ENCODE measurements at places on chromosomes 7 and 10. TPM values are rescaled to one million over a fixed set of nuclear protein-coding genes. Genes with fewer than 3 reads are reported as not detected.

Gene GBX1
- not detected for total RNA-seq

- DNase-seq = no peak
Observed at GRCh38 chr10:90318659-90319058, 539.2 kb downstream of the HTR7 start.

DNA sequence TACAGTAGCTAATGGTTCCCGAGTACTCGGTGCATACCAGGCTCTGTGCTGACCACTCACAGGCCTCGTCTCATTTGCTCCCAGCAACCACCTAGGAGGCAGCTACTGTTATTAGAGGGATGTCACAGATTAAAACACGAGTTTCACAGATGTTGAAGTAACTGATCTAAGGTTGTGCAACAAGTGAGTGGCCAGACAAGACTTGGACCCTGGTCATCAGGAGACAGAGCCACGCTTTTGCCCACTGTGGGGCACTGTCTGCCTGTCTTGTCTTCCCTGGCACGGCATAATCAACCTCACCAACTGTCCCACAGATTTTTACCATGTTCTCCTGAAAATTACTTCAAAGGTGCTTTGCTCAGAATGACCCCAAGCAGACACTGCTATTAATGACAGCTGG, 111.6 kb upstream of the HABP2 start:
- DNase-seq = no peak

DNA sequence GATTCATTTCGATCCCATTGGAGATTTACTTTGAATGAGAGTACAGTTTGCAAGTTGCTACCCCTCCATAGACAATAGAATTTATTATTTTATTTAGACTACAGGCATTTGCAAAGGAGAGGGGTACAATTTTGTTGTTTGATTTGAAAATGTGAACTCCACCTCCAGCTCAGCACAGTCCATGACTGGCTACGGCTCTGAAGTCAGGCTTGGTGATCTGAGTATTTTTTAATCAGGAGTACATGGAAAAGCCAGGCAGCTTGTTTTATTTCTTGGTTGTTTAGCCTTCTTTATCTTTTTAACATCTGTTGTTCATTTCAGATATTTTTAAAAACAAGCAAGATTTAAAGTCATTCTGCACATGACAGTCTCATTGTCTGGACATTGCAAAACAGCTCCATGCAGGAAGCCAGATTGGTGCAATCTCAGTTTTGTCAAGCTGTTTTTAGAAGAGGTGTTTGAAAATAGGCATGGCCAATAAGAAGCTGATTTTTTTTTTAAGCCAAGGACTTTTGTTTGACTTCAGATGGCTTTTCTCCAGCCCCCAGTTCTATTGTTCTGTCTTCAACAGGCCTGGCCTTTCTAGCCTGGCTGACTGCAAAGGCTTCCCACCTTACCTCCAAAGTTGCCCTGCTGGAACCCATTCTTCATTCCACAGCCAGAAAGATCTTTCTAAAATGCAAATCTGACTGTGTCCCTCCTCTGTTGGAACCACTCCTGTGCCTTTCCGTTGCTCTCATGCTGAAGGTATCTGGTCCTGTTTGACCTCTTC, 12.2 kb downstream of the PLXDC2 start:
- DNase-seq = no peak

GRCh38 chr7:77209479-77210139, 10.0 kb upstream of the FGL2 start:
- DNase-seq = no peak

Gene VWDE
- 3.1 TPM for total RNA-seq

Gene WEE2
- total RNA-seq = not detected
